ENCODE measurements at places on chromosomes 7 and 10.

- no peak for DNase-seq
Observed at GRCh38 chr10:47104151-47104605, 192.9 kb downstream of the PTPN20 start.

- no peak for DNase-seq
Observed at GRCh38 chr10:117568334-117568733, 25.8 kb downstream of the EMX2 start.

- no peak for DNase-seq
Observed at GRCh38 chr10:98420786-98421185, 5.8 kb upstream of the PYROXD2 start.

- DNase-seq, result no peak
Observed at GRCh38 chr7:75734586-75735458, 3.9 kb downstream of the HIP1 start.

DNA sequence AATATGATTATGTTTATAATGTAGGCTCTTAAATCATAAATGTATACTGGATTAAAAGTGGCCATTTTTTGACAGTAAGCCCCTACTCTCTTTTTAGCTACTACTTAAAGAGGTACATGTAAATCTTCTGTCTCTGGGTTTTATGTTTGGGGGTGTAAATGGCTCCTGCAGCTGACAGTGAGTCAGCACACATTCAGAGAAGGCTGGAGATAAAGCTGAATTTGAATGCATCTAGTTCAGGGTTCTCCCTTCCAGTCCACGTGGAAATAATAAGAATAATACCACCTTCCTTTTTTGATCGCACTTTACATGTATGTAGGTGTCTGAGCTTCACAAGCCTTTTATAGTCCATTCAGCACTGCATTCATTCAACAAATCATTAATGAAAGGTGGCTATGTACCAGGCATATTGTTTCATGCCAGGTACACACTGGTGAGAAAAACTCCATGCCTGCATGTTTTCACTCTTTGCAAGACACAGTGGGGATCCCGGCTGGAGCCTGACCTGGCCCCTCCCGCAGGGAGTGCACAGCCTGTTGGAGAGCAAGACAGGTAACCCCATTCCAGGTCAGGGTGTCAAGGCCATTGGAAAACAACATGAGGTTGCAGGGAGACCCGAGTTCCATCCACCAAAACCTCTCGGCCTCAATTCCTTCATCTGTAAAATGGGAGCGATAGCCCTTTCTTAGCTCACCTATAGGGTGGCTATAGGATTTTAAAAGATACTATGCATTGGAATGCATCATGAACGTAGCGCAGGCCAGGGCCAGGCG, 107.5 kb upstream of the ANLN start:
- no peak for DNase-seq

GRCh38 chr7:150325110-150325611, 1.8 kb upstream of the ACTR3C start:
- DNase-seq, result no peak

DNA sequence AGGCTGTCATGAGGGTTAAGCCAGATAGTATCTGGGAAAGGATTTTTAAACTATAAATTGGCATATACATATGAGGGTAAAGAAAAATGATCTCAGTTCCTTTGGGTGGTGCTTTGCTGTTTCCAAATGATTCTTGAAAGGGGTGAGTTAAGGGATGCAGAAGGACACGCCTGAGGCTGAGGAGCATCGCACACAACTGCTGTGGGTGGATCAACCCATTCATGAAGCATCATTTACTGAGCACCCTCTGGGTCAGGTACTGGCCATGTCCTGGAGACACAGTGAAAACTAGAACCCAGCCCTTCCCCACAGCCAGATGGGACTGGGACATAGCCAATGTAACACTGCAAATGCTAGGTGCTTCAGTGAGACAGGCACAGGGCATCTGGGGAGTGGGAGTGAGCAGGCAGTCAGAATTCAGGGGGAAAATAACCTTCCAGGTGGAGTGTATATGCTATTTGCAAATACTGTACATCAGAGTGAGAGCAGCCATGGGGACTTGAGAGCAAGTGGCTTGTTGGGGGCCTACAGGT, 112.1 kb downstream of the WDFY4 start:
- DNase-seq, result no peak

DNA sequence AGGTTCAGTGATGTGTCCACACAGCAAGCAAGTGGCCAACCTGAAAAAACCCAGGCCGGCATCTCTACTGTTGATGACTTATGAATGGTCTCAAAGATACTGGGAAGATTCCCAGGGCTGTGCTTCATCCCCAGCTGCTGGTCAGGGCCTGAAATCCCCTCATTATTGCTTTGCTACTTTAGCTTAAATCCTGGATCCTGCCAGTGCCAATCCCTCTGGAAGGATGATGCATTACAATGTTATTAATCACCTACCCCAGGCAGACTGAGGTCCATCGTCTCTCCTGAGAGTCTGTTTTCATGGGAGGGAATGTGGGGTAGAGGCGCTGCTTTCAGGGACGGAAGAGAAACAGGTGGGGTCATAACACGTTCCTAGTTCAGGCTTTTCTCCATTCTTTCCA, 371.6 kb downstream of the RPS24 start:
- no peak for DNase-seq

- no peak for DNase-seq
Observed at GRCh38 chr10:132850896-132851295, 64.9 kb upstream of the NKX6-2 start.

DNA sequence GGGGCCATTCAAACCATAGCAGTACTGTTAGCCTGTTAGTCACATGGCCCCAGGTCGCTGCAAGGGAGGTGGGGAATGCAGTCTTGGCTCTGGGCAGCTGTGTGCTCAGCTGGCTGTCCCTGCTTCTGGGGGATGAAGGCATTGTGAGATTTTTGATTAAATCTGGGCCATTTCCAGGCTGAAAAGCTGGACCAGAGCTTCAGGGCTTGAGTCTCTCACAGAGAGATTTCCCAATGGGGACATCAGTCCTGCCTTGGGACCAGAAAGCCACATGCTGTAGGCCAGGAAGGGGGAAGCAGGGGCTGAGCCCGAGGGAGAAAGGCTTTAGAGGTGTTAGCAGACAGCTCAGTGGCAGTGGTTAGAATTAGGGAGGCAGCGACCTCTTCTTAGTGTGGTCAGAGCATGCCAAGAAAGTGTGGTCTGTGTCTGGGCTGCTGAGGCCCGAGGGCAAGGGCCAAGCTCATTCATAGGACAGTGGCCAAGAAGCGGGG, 33.6 kb downstream of the PALD1 start:
- DNase-seq, result peak; percentile 39

DNA sequence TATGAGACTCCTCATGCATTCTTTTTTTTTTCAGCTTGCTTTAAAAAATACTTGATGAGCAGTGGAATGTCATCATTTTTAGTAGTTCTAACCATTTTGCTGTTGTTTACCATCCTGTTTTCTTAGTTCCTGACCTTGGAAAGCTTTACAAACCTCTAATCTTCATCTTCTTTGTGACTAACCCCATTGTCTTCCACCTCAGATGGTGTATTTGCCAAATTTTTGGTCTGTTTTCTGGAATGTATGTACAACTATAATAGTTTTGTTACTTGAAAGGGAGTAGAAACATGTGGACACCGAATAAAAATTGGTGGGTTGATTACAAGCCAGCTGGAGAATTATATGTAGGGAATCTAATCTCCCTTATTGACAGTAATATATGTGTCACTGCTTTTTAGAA, 172.7 kb downstream of the SND1 start:
- peak; percentile 27 for DNase-seq

GRCh38 chr7:91050677-91051076, 213.6 kb upstream of the FZD1 start:
- no peak for DNase-seq

GRCh38 chr10:3727268-3727667, 57.7 kb downstream of the KLF6 start:
- DNase-seq, result no peak

DNA sequence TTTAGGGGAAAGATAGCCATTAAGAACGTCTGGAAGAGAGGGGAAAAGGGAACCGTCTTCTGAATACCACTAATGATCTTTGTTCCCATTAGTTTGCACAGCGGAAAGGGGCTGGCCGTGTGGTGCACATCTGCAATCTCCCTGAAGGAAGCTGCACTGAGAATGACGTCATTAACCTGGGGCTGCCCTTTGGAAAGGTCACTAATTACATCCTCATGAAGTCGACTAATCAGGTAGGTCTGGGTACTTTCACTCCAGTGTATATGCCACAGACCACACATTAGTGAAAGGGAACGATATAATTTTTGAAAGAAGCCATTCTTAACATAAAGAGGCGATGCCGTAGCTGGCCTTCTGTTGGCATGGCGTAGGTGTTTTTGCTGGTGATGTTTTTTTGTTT, 74.3 kb upstream of the PDCD4 start:
- no peak for DNase-seq

DNA sequence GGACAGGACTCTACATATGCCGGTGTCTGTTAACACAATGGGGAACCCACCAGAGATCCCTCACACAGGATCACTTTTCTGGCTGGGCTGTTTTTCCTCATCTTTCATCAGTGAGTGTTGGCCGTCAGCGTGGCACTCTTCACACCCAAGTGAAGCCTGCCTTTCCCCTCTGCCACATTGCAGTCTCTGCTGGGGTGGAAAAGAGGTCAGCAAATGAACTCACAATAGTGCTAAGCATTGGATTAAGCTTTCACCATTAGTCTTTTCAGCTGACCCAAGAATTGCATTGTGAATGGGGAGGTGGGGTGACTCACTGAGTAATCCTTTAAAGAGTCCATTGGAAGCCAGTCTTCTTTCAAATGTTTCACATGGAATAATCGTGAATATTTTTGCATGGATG, 143.0 kb downstream of the KIAA1217 start:
- no peak for DNase-seq

Data from dermis blood vessel endothelial cell (primary cell).